ENCODE measurements at places on chromosomes 12 and 14. TPM values are rescaled to one million over a fixed set of nuclear protein-coding genes. Genes with fewer than 3 reads are reported as not detected.
A peak's percentile ranks its signal among the peaks of the same experiment; 100 is the strongest.

GRCh38 chr12:130764073-130764472 is 48.0 kb upstream of the RIMBP2 start:
- no peak for DNase-seq

- no peak for DNase-seq
Observed at GRCh38 chr14:31255286-31255685, 47.7 kb upstream of the HECTD1 start.

- no peak for DNase-seq
Observed at GRCh38 chr12:115088995-115089841, 405.2 kb upstream of the TBX3 start.

DNA sequence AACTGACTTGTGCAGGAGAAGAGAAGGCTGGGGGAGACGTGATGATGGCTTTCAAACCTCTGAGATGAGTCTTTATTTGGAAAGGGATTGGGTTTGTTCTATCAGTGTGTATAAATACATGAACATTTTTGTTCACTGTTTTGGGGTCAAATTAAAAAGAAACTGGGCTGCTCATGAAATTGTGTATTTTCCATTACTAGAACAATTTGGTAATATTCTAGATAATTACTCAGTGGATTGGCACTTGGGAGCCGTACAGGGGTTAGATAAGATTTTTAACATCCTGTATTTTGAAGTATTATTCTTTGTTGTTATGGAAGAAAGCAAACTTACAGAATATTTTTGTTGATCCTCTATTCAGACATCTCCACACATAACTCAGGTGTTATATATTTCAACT is 340.6 kb downstream of the PRKD1 start:
- no peak for DNase-seq

DNA sequence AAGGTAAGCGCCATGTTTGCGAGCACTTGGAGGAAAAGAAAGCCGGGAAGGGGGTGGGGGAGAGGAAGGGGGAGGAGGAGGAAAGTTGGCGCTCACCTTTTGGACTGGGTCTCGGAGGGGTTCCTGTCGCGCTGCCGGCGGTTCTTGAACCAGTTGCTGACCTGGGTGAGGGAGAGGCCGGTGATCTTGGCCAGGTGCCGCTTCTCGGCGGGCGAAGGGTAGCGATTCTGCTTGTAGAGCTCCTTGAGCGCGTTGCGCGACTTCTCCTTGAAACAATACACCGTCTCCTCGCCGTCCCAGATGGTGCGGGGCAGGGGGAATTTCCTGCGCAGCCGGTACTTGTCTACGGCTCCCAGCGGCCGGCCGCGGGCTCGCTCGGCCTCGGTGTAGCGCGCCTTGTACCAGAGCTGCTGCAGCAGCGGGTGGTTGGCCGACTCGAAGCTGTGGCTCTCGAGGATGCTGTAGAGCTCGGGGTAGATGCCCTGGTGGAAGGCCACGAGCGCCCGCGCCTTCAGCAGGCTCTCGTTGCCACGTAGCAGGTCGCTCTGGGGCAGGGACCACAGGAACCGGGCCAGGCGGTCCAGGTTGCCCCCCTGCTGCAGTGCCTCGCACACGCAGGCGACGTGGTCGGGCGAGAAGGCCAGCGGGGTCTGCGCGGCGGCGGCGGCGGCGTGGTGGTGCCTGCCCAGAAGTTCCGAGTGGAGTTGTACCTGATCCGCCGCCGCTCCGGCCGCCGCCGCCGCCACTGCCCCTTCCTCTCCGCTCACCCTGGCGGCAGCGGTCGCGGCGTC is 840 bp downstream of the SIX4 start:
- peak; percentile 46 for DNase-seq

- DNase-seq: no peak
Observed at GRCh38 chr12:62762645-62763044, 172.3 kb downstream of the PPM1H start.

DNA sequence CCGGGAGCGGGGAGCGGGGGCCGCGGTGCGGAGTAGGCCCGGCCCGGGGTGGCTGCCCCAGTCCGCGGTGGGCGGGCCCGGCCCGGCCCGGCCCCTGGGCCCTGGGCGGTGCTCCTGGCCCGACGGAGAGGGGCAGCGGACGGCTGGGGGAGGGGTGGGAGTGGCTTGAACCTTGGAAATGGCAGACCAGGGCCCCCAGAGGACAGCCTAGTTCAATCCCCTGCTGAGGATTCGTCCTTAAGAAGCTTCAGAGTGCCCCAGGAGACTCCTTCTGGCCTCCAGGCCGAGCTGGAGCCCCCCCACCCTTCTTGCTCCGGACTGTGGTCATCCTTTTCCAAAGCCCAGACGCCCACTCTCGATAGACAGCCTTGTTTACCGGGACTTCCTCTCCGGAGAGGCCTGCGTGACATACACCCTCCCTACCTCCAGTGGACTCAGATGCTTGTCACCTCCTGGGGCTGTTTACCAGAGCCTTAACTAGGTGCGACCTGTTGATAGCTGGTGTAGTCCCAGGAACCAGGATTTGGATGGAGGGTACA is 458 bp downstream of the KHNYN start:
- peak; percentile 68 for DNase-seq

GRCh38 chr12:7694556-7695236 is 879 bp downstream of the GDF3 start:
- DNase-seq: no peak

GRCh38 chr12:100959481-100959880 is 164.9 kb downstream of the ANO4 start:
- no peak for DNase-seq

DNA sequence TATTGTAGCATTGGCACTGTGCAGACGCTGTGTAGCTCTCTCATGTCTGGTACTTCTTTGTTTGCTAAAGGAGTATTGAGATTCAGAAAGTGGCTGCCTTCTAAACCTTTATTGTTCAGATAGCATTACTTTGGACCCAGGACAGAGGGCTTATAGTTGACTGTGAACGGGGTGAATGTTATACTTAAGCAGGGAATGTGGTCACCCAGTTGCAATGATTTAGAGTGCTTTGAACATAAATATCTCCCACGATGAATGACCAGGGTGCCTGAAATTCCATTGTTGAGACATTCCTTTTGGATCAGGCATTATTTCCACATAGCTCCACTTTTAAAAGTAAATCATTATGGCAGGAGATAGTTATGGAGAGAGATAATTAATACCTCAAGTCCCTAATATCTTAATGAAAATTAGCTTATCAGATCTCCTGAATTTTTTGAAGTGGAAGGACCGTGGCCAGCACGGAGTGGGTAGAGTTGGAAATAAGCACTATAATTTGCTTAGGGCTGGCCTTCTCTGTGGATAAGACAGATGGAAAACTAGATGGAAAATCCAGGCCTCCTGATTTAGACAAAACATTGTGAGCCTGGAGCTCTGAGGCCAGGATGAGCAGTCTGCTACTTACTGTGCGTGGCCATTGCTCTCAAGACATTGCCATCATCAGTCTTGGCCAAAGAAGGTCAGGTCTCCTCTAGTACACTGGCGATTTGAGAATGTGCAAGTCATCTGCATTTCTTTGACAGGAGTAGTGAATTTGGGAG is 114.5 kb downstream of the ETV6 start:
- DNase-seq: no peak

- DNase-seq: no peak
Observed at GRCh38 chr12:108043286-108043685, 85.8 kb upstream of the WSCD2 start.

DNA sequence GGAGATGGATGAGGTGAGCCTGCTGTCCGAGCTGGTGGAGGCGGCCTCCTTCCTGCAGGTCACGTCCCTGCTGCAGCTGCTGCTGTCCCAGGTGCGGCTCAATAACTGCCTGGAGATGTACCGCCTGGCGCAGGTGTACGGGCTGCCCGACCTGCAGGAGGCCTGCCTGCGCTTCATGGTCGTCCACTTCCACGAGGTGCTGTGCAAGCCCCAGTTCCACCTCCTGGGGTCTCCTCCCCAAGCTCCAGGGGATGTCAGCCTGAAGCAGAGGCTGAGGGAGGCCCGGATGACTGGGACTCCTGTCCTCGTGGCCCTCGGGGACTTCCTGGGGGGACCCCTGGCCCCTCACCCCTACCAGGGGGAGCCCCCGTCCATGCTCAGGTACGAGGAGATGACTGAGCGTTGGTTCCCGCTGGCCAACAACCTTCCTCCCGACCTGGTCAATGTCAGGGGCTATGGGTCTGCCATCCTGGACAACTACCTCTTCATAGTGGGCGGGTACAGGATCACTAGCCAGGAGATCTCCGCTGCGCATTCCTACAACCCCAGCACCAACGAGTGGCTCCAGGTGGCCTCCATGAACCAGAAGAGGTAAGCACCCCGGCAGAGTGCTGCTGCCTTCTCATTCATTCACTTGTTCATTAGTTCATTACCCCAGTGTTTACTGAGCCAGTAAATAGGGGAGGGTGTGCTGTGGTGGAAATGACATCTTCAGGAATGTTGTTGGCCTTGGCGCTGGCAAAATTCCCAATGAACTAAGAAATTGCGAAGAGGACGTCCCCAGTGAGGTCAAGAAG is 774 bp upstream of the MANSC4 start:
- no peak for DNase-seq

GRCh38 chr14:90600619-90601018 is 203.8 kb downstream of the CALM1 start:
- DNase-seq: no peak

GRCh38 chr12:75944097-75944904 is 87.3 kb downstream of the PHLDA1 start:
- peak; percentile 31 for DNase-seq

- peak; percentile 49 for DNase-seq
Observed at GRCh38 chr12:19572920-19573558, 133.7 kb downstream of the AEBP2 start.

- no peak for DNase-seq
Observed at GRCh38 chr12:26287671-26288381, 92.5 kb downstream of the SSPN start.

- DNase-seq: no peak
Observed at GRCh38 chr14:75770635-75771034, 109.6 kb downstream of the TTLL5 start.

DNA sequence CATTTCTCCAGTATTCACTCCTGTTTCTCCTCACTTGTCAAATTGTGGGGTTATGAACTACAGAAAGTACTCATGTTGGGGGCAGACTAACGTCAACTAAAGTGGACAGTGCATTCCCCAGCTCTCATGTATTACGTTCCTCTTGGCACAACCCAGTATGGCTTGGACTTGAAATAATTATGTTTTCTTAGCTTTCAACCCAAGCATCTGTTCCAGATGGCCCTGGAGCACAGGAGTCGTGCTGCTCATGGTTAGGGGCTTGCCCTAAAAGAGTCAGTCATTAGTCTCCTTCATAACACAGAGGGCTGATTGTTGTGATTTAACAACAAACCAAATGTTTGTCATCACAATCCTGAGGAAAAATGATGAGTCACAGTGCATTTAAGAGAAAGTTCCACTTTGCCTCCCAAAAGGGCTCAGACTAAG is 154.4 kb downstream of the RPAP3 start:
- no peak for DNase-seq

DNA sequence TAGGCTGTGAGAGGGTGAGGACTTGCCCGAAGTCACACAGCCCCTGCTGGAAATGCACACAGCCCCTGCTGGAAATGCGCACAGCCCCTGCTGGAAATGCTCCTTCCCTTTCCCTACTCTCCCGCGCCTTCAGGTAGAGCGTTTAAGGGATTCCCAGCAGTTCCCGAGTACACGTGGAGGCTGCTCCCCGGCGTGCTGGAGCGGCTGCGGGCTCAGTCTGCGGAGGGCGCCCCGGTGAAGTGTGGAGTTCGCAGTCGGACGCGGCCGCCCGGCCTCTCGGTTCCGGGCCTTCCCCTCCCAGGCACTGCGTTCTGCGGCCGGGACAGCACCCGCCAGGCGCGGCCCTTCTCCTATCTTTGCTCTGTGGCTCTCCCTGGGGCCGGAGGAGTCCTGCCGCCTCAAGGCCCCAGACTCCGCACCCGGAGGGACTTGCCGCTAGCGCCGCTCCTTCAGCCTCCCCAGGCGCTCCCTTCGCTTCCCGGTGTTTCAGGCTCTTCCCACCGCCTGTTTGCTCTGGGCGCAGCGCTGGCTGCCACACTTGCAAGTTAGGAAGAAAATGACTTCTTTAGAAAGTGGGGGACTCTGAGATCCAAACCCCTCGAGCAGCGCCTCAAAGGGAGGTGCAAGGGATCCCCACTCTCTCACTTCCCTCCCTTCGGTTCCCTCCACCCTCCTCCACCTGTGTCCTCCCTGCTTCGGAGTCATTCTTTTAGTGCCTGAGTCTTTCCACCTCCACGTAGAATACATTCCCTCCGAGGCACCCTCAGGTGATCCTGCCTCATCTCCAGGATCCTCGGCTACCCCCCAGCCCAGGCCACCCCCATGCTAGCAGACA is 8.3 kb upstream of the TBX5 start:
- DNase-seq: no peak

- DNase-seq: no peak
Observed at GRCh38 chr12:124655698-124656516, 88.5 kb upstream of the NCOR2 start.

DNA sequence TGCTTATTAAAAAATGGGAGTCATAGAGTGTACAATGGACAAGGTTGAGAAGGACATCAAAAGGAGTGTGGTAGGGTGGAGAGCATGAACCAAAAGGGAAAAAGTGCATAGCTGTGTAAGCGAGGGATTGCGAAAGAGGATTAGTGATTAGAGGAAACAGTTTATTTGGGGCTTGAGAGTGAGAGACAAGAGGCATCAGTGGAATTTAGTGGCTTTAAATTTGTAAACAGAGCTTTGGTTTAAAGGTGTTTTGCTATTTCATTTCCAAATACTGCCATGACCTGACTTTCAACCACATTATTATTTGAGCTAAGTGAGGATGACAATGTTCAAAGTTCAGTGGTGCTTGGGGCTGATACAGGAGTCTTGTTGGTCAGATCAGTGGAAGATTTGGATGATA is 53.4 kb downstream of the SLC16A7 start:
- no peak for DNase-seq

GRCh38 chr12:87766044-87766443 is 263.2 kb downstream of the C12orf50 start:
- no peak for DNase-seq

- DNase-seq: no peak
Observed at GRCh38 chr14:40599725-40600124, 1007.0 kb upstream of the LRFN5 start.

- no peak for DNase-seq
Observed at GRCh38 chr14:100740196-100740825, 13.6 kb downstream of the DLK1 start.

- DNase-seq: no peak
Observed at GRCh38 chr12:20154052-20154451, 214.3 kb upstream of the PDE3A start.

Gene PPFIA2
- total RNA-seq: not detected

Gene KLRC4
- not detected for total RNA-seq

Gene LRP1-AS
- not detected for total RNA-seq

Gene RNASE2
- not detected for total RNA-seq

Gene OAS3
- total RNA-seq: 265 TPM

Gene PRPH
- 0.38 TPM for total RNA-seq

Gene SYNDIG1L
- total RNA-seq: not detected

Gene CCDC196
- total RNA-seq: not detected

Gene CCND2
- total RNA-seq: 401 TPM

Gene RFX4
- not detected for total RNA-seq

Gene DPY19L2
- 0.25 TPM for total RNA-seq

Gene CLEC4E
- total RNA-seq: not detected

Gene FAM181A
- not detected for total RNA-seq

Gene FERMT2
- total RNA-seq: 2.8 TPM

Gene IL26
- total RNA-seq: 3.3 TPM
